ENCODE measurements at places on chromosomes 6 and 20.

DNA sequence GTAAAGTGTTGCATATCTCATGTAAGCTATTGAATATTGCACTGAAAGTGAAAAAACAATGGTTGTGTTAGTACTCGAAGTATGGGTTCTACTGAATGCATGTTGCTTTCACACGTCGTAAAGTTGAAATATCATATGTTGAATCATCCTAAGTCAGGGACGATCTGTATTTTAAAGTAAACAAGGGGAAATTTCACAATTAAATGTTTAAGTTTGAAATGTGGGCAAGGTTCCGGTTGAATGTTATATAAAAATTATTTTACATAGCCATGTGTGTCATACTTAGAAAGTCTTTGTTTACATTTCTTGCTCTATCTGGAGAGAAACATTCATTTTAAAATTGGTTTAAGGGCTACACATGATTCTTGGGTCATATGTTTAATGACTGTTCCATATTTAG lies 76.8 kb downstream of the AKAP7 start:
- no peak for DNase-seq

- no peak for DNase-seq
Observed at GRCh38 chr20:62875419-62876361, 14.1 kb upstream of the TCFL5 start.

GRCh38 chr20:48813446-48813747 lies 14.4 kb downstream of the PREX1 start:
- no peak for DNase-seq

GRCh38 chr6:170093658-170094596 lies 197.0 kb downstream of the DLL1 start:
- no peak for DNase-seq

DNA sequence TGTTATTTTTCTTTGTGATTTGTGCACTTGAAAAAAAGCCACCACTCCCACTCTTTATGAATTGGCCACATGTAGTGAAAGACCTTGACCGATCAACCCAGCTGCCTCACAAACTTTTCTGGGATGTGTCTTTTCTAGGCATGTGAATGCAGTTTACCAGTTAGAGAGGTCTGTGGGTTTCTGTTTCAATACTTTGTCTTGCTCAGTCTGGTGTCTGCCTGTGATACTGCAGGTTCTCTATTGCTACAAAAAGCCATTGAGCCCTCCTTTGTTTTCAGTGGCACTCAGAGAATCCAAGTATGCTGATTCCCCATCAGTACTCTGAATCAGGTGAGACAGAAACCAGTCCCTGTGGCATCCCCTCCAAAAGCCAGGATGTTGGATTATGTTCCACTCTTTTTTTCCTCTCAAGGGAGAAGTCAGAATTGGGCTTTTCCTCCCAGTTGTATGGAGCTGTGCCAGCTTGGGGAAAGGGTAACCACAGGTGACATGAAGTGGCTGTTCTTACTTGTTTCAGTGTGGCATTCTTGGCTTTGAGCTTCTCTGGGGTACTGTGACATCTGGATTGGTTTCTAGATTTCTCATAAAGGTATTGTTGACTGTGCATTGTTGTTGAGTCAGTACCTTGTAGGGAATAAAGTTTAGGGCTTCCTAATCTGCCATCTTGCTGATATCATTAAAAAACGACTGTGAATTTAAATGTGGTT lies 26.3 kb upstream of the ZFP64 start:
- DNase-seq, result no peak

- DNase-seq, result no peak
Observed at GRCh38 chr20:37296371-37296770, 6.9 kb downstream of the MANBAL start.

DNA sequence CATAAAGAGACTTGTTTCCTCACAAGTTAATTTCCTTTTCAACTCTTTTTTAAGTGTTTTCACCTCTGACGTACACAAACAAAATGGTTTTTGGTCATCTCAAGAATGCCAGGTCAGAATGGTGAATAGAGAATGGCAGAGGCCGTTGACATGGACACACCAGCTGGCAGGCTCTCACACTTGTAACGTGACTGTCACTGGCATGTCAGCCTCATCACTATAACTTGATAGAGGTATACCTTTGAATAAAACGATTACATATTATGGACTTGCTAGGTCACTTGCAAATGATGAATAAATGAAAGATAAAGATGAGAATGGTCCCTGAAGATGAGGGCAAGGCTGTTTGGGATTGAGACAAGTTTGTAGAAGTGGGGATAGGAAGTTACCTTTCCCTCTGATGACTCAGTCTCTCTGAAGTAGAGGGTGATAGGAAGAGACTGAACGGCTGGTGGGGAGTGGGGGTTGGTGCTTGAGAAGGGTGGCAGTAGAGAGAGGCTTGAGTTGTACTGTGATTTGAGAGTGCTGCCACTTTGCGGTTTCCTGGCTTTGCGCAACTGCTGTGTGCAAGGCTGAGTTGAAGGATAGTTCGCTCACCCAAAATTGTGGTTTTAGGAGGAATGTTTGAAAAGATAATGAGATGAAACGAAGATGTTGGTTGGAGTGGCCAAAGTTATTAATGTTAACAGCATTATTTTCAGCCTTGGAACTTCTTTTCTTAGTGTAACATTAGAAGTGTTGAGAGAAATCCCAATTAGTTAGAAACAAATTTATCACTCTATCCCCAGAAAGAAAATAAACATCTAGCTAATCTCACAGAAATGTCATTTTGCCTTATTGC lies 30.3 kb downstream of the TBPL1 start:
- DNase-seq, result peak; percentile 59

- no peak for DNase-seq
Observed at GRCh38 chr6:9204171-9204570, 768.8 kb upstream of the SLC35B3 start.

DNA sequence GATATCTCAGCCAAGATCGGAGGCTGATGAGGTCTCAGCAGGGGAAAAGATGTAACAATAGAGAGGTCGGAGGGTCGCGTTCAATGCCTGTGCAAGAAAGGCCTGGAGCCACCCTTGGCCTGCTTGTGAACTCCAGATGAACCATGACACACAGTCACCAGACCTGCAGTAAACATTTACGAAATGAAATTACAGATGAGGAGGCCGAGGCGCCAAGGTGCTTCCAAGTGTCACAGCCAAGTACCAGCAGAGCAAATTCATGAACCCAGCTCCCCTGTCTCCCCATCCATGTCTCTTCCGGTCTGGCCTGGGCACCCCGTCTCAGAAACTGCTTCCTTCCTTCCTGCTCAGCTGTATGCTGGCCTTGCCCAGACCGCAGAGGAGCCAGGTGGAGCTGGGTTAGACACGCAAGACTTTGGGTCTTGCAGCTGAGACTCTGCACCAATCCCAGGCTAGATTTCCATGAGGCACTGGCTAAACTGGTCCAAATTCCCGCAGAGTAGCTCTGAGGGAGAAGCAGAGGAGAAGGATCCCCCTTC lies 48.1 kb downstream of the CHMP4B start:
- no peak for DNase-seq

DNA sequence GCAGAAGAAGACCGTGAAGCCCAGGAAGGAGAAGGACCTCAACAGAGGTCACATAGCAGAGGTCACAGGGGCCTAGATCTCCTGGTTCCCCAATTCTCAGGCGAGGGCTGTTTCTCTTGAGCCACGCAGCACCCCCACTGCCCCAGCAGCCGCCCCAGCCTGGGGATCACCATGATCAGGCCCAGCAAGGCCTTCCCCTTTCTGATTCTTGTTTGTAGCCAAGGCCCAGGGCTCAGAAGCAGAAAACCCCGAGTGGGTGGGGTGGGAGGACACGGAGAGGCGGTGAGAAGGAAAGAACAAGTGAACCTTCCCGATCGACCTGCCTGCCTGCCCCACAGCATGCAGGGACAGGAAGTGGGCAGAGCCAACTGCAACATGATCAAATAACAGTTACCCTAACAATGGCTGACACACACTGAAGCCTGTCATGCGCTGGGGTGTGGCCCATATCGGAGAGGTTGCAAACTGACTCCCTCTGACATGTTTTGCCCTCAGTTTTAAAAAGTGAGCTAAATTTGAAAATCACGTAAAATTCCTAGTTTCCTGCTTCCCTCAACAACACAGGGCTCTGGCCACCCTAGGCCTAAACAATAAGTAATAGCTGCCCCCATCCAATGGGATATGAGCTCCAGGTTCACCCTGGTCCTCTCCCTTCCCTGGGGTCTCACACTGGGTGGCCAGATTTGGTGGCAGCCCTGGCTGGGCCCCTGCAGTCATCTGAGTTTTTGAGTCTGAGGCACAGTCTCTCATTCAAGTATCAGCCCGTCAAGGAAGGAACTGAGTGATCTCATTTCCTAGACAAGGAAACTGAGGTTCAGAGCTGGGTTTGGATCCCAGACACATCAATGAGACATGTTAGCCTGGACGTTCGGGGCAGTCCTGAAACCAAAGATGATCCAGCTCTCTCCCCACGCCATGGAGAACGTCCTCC lies 6.5 kb downstream of the PEDS1 start:
- DNase-seq, result no peak

- DNase-seq, result no peak
Observed at GRCh38 chr6:112241820-112242429, 12.4 kb downstream of the LAMA4 start.

DNA sequence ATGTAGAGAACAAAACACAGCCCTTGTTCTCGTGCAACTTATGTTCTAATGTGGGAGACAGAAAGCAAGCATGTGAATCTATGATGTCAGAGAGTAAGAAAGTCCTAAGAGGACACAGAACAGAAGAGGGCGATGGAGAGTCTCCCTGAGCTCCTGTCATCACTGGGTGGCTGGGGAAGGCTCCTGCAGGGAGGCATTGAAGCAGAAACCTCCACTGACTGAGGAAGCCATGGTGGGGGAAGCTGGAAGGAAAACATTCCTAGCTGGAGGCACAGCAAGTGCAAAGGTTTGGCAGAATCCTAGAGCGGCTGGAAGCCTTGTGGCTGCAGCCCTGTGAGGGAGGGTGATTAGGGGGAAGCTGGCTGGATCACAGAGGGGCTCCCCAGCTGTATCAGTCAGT lies 248.0 kb downstream of the CDH26 start:
- DNase-seq, result no peak

- no peak for DNase-seq
Observed at GRCh38 chr6:8131265-8131897, 29.0 kb upstream of the EEF1E1 start.

DNA sequence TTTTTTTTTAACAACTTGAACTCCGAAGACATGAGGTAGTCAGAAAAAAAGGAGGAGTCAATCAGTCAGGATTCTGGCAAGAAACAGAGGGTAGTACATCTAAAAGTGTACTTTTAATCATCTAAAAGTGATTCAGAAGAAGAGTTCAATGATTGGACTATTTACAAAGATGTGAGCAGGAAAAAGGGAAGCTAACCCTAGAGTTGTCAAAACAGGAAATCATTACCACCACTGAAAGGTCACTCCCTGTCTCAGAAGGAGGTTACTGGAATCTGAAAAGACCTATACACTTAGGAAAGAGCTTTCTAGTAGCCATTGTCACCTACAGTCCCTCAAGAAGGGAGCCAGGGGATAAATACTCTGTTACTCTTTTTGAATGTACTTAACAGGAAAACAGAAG lies 16.7 kb upstream of the LMBRD1 start:
- DNase-seq, result no peak

DNA sequence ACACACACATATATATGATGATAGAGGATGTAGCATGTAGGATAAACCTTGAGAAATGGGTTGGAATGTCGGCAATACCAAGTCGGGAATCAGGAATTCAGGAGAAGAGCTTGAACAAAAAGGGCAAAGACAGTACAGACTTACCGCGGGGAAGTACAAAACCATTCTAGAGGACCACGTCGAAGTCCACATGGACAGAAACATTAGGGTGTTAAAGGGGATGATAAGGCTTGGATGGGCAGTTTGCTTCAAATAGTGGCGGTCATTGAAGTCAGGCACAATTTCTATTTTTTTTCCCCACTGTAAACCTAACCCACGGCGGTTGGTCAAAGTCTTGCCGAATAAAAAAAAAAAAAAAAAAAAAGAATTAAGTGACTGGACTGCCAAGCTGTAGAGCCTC lies 766 bp upstream of the NUS1 start:
- DNase-seq, result no peak

DNA sequence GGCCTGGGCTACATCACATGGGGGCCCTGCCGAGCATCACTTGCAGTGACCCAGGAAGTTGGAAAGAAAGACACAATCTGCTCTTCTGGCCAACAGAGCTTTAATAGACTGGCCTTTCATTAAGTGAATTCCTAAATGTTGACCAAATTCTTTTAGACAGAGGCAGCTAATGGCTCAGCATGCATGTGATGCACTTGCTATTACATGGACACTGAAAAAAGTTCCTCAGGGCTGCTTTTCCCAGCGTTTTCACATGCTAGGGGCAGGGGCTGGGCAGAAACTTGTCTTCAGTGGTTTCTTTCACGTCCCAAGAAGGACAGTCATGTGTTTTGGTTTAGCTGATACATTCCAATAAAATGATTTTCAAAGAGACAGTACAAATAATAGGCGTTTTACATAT lies 651.0 kb upstream of the SLC35B3 start:
- DNase-seq, result no peak

- no peak for DNase-seq
Observed at GRCh38 chr6:130965656-130966055, 97.4 kb downstream of the EPB41L2 start.
